ENCODE measurements at places on chromosomes 2 and 18.

GRCh38 chr2:40213619-40214018, 238.3 kb downstream of the SLC8A1 start:
- no peak for DNase-seq

DNA sequence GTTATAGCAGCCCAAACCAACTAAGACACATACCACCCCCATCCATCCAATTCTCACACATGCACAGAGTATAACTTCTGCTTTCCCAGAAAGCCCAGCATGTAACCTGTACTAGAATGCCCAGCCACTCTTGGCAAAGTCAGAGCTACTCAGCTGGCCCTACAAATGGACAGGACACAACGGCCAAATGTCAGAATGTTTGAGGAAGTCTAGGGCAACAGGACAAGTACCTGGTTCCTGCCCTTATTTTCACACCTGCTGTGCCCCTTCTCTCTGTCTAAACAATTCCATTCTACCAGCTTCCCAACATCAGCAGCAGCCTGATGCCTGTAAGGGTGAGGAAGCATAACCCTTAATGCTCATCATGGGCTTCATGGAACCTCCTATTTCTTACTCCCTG, 15.1 kb upstream of the BZW1 start:
- no peak for DNase-seq

DNA sequence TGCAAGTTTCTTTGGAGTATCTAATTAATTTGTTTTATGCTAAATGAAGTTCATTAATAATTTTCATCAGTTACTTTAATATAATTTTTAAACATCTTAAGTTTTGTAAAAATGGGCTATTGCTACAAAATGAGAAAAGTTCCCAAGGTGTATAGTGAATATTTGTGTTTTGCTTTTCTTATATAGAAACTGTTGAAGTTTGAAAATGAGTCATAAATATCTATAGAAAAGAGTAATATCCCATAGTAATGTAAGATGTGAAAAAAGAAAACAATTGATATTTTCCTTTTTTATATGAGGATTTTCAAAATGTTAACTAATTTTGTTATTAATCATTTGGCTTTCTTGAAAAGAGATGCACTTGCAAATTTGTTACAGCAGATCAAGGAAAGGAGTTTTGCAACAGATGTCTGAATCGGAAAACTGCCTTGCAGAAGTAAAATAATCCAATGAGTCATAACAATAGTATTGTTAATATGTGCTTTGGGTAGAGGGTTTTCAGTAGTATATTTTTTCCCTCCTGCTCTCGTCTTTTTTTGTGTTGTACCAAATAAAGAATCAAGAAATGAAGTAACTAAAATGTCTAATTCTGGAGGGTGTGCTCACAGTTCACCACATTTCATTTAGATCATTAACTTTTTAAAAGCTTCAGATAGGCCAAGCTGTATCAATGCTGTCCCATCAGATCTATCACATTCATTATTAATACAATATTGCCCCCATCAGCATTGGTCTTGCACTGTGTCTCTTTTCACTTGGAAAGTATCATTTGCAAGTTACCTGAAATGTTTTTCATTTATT, 15.5 kb downstream of the DUSP19 start:
- DNase-seq = no peak

DNA sequence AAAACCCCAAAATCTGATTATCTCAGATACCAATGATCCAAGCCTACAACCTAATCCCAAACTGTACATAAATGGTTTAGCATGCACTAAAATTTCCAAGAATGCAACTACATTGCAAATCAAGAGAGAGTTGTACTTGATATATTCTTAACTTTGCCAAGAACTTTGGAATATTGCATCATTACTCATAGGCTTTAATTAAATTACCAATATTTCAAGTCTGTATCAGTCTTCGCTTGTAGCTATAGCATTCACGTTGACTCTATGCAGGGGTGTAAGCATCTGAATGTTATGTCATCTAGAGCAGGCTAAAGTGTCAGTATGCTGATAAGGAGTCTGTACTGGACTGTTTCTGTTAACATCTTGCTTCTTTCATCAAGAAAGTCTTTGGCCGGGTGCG, 56.3 kb downstream of the FOXI3 start:
- no peak for DNase-seq

DNA sequence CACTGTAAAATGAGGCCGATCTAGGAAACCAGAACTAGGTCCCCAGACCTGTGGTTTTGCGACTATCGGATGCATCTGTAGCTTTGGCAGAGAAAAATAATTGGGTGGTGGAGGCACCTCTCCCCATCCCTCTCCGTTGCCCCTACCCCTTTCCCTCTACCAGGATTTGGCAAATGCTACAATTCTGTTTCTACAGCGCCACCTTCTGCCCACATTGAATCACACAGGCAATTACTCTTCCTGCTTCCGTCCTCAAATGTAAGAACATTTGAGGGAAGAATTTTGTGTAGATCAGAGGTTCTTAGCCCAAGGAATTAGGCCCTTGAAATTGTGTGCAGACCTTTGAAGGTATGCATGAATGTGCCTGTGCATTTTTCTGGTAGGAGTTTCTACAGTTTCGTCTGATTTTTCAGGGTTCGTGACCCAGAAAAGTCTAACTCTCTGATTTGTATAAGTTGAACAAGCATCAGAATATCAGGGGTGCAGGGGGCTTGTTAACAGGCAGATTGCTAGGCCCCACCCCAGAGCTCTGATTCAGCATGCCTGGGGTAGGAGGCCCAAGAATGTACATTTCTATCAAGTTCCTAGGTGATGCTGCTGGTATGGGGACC, 11.2 kb downstream of the ATP6V1B1 start:
- DNase-seq = no peak

GRCh38 chr2:33210626-33211025, 263.9 kb downstream of the LTBP1 start:
- no peak for DNase-seq

DNA sequence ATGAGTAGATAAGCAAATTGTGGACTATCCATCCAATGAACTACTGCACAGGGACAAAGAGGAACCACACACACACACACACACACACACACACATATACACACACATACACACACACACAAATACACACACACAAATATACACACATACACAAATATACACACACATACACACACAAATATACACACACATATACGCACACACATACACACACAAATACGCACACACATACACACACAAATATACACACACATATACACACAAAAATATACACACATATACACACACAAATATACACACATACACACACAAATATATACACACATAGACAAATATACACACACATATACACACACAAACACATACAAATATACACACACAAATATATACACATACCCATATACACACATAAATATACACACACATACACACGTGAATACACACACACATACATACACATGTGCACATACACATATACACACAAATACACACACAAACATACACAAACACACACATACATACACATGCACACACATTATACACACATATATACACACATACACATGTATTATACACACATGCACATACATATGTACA, 19.8 kb upstream of the EFHD1 start:
- no peak for DNase-seq

GRCh38 chr2:50645346-50645745, 386.6 kb downstream of the NRXN1 start:
- no peak for DNase-seq

- DNase-seq = no peak
These were observed 135.3 kb downstream of the DCC start for GRCh38 chr18:52475325-52475724.

GRCh38 chr2:196431076-196431475, 208.4 kb upstream of the CCDC150 start:
- no peak for DNase-seq

GRCh38 chr2:184481865-184482264, 116.5 kb upstream of the ZNF804A start:
- DNase-seq = no peak

- no peak for DNase-seq
These were observed 307.4 kb downstream of the NDUFA10 start for GRCh38 chr2:239717706-239718105.

DNA sequence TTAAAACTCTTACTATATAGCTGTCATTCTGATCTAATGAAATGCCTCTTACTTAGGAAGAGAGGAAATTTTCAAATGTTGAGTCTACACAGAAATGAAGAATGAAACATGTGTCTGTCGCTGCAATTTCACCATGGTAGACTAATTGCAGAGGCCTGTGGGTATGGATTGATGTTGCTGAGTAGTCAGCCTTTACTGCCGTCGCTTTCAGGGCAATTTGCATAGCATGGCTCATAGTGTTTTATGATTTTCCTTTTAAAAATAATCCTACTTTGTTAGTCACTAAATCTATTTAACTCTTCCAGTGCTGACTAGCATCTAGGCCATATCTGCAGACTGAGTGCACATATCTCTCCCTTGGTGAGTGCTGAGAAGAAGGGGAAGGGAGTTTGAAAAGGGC, 819.2 kb downstream of the SATB2 start:
- no peak for DNase-seq

DNA sequence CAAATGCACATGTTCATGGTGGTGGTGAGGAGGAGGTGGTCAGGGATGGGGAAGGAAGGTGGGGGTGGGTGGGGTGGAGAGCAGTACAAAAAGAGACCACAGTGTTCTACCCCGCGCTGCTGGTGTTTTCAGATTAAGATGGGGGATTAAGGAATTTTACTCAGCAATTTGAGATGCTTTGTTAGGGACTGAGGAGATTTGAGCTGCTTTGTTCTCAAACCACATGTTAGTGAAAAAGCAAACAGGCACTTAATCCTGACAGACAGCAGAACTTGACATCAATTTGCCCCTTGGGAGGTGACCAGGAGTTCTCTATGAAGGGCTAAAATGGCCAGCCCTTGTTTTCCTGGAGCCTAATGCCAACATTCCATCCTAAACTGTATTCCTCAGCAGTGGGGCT, 244.5 kb downstream of the MEIS1 start:
- no peak for DNase-seq

Data from cortex of kidney (tissue), 1 donor.